ENCODE measurements at places on chromosomes 6 and 20.

DNA sequence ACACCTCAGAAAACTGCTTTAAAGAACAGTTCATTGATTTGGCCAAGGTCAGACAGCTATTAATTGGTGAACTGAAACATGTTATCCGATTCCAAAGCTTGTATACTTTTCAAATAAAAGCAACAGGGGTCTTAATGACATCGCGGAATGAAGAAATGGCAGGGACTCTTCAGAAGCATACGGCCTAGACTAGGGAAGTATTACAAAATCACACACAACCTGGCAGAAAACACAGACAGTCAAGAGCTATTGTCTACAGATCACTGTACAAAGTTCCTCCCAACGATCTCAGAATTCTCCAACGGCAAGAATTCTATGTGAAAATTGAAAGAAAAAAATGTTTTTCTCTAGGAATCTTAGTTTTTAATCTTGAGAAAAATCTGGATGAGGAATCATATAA is 105.5 kb downstream of the PTPRK start:
- no peak for DNase-seq

DNA sequence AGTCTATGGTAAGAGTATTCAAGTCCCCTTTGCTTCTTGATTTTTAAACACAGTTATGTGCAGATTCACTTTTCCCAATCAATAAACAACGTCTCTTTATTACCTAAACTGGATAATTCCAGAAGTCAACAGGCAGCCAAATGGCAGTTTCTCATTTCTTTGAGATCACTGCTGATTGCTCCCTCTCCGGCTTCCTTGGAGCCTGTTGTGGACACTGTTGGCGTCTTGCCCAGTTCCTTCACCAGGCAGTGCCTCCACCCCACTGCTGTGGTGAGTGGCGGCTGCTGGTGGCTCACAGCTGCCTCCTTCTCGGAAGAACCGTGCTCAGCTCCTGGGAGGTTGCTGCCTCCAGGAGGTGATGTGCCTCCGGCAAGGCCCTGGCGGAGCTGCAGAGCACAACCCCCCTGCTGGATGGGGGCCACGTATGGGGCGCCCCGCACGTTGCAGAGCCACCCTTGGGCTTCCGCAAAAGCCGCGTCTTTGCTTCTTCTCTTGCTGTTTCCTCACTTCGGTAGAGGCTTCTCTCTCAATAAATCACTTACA is 105.1 kb upstream of the CNKSR3 start:
- peak; percentile 75 for DNase-seq

DNA sequence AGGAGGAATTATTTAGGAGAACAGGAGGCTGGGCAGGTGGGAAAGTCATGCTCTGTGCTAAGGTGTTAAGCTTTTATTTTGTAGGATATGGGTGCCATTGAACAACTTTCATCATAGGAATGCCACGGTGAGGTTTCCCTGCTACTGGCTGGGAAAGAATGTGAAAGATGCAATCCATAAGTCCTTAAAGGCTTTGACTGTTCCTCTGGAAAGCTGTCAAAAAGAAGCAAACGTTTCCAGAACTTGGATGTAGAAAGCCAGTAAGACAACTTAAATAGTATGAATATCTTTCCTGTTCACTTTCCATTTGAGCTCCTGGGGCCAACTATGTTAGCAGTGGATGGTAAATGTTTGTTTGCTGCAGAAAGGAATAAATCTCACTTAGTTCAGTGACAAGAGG is 574.4 kb downstream of the RNF144B start:
- no peak for DNase-seq

- DNase-seq, result no peak
Measured at GRCh38 chr6:72936766-72937559, 288.3 kb downstream of the KHDC1L start.

DNA sequence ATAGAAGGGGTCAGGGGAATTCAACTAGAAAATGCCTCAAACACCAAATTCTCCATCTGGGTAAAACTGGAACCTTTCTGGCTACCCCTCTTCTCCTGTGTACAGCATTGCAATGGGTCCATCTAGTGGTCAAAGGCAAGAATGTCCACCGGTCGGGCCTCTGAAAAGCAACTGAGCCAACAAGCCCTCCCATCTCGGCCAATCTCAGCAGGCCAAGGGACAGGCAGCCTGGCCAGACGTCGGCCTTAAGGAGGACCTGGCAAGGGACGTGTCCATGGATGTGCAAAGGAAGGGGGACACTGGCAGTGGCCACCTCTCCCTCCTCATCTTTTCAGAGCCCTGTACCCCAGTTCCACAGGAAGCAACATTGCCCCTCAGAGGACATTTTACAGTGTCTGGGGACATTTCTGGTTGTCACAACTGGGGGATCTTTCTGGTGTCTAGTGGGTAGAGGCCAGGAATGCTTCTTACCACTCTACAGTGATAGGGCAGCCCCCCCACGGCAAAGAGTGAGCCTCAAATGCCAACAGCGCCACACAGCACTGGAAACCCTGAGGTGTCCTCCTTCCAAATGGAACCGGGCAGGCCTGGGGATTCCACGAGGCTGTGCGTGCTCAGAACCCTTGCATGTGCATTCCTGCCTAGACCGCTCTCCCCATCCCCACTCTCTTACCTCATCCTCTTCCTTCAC is 99.8 kb upstream of the FOXA2 start:
- peak; percentile 36 for DNase-seq

DNA sequence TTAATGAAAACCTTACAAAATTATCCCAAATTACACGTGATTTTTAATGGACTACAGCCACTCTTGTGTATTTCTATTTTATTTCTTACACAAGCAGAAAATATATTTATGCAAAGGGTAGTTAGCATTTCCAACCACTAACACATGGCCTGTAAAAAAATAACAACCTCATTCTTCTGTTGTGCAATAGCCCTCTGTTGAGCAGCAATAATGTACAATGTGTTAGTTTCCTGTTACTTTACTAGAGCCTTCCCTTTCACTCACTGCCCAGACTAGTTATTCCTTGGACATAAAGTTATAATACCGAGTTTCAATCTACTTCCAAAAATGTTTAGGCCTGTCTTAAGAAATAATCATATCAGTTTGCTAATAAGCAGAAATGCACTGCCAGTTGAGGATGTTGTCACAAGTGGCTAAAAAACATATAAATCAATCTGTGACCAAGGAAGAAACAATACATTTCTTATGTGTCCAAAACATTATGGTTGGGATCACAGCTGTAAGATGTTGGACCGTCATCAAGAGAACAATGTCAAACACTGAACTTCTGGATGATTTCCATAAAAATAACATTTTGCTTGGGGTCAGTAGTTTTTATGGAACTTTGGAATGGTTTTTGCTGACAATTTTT is 73.6 kb upstream of the RNF146 start:
- DNase-seq, result no peak

- DNase-seq, result no peak
Measured at GRCh38 chr6:100268326-100268725, 196.4 kb downstream of the SIM1 start.

DNA sequence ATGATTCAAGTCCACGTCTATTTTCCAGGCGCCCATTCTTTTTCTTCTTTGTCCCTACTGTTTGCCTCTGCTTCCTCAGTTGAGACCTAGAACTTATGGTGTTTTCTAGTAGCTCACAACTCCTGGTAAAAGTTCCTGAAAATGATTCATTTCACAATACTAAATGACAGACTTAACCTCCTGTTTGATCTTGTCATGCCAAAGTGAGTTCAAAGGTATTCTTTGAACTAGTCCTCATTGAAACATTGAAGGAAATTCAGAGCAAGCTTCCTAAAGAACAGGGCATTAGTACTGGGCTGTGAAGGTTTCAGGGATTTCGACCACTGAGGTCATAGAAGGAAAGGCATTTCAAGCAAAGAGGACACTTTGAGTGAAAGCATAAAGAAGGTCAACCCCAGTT is 132.8 kb downstream of the IBTK start:
- no peak for DNase-seq

DNA sequence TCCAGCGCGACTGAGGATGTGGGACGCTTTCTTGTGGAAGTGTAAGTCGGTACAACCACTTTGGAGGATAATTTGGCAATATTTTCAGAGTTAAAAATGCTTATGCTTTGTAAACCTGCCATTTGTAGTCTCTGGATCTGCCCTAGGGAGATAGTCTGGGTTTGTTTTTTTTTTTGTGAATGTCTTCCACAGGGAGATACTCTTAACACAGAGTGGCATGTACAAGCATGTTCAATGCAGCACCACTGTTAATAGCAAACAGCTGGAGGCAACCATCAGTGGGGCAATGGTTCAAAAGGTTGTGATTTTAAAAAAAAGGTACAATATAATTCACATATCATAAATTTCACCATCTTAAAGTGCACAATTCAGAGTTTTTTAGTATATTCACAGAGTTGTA is 22.4 kb downstream of the SLC9A8 start:
- no peak for DNase-seq

DNA sequence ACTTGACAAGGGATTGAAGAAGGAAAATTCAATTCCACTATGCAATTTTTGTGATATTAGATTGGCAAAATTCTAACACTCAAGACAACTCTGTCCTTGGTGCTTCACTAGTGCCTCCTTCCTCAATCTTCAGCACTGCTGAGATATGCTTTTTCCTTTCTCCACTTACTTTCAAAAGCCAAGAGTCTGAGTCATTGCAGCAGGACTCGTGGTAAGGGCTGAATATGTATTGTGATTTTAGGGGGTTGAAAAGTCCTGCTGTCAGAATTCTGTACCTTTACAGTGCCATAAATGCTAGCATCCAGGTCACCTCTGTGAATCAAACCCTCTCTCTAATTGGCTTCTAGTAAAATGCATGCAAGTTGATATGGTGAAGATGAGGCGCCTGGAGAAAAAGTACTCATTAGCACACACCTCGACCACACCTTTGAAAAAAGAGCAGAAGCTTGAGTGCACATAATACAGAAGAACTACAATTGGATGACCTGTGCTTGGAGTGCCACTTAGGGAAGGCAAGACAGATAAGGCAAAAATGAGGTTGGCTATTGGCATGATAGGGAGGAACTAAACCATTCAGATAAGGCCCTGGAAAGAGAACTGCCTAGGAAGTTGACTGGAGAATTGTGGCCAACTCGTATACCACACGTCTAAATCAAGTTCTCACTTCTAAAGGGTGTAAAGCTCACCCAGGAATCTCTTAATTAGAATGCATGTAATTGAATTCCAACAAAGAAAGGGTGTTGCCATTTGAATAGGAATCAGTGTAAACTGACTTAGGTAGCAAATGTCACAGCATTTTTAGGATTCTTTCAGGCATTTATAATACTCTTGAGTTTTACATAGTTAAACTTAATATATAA is 43.6 kb upstream of the FAM83B start:
- no peak for DNase-seq
